ENCODE measurements at places on chromosomes 1 and 21. TPM values are rescaled to one million over a fixed set of nuclear protein-coding genes. Genes with fewer than 3 reads are reported as not detected.

The ANKRD35 gene
- total RNA-seq: 9.6 TPM

The SSBP3 gene
- total RNA-seq: 33.4 TPM

The BSDC1 gene
- 70.8 TPM for total RNA-seq

The FHAD1 gene
- 4.4 TPM for total RNA-seq

The PRKAB2 gene
- total RNA-seq: 19.5 TPM

The SPATA46 gene
- not detected for total RNA-seq

The MIXL1 gene
- total RNA-seq: not detected

The LAMC2 gene
- total RNA-seq: 4.5 TPM

GRCh38 chr1:172682812-172683211 lies 23.9 kb downstream of the FASLG start:
- no peaks in the 10 kb centered on the region for H3K4me1 ChIP-seq
- no peak for DNase-seq
- no peak overlapping the region for H3K4me3 ChIP-seq
- no peaks in the 10 kb centered on the region for H3K27me3 ChIP-seq
- H3K36me3 ChIP-seq: no peaks in the 10 kb centered on the region

DNA sequence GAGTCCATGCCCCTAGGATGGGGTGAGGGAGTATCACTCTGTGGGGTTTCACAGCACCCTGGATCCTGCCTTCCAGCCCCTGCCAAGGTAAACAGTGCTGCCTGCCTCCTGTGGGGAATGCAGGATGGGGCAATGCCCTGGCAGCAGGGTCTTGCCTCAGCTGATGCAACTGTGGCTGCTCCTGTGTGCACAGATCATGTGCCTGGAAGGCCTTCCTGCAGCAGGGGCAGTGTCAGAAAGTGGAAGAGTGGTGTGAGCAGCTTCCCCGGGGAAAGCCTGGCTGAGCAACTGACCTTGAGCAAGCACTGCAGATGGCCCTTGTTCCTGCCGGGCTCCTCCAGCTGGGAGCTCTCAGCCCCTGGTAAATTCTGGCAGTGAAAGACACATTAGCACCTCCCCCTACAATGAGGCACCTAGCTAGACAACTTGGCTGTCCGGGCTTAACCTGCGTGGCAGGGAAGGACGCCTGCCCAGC lies 9.9 kb downstream of the TOR3A start:
- H3K4me1 ChIP-seq: peaks cover 13% of the 10 kb centered on the region
- H3K27me3 ChIP-seq: no peaks in the 10 kb centered on the region
- H3K27ac ChIP-seq: peak overlapping the region; percentile 74
- DNase-seq: no peak
- H3K36me3 ChIP-seq: peaks cover 26% of the 10 kb centered on the region

GRCh38 chr21:37368541-37369279 lies 2.1 kb downstream of the DYRK1A start:
- DNase-seq: no peak
- peak overlapping the region; percentile 99 for H3K27ac ChIP-seq
- peaks cover 41% of the 10 kb centered on the region for H3K4me1 ChIP-seq

GRCh38 chr1:5709461-5709975 lies 282.7 kb downstream of the NPHP4 start:
- no peaks in the 10 kb centered on the region for H3K36me3 ChIP-seq
- no peaks in the 10 kb centered on the region for H3K27me3 ChIP-seq
- no peaks in the 10 kb centered on the region for H3K4me1 ChIP-seq
- no peak overlapping the region for H3K27ac ChIP-seq

GRCh38 chr1:13808729-13809131 lies 108.7 kb downstream of the PRDM2 start:
- DNase-seq: no peak
- no peaks in the 10 kb centered on the region for H3K4me1 ChIP-seq
- H3K4me3 ChIP-seq: no peak overlapping the region

DNA sequence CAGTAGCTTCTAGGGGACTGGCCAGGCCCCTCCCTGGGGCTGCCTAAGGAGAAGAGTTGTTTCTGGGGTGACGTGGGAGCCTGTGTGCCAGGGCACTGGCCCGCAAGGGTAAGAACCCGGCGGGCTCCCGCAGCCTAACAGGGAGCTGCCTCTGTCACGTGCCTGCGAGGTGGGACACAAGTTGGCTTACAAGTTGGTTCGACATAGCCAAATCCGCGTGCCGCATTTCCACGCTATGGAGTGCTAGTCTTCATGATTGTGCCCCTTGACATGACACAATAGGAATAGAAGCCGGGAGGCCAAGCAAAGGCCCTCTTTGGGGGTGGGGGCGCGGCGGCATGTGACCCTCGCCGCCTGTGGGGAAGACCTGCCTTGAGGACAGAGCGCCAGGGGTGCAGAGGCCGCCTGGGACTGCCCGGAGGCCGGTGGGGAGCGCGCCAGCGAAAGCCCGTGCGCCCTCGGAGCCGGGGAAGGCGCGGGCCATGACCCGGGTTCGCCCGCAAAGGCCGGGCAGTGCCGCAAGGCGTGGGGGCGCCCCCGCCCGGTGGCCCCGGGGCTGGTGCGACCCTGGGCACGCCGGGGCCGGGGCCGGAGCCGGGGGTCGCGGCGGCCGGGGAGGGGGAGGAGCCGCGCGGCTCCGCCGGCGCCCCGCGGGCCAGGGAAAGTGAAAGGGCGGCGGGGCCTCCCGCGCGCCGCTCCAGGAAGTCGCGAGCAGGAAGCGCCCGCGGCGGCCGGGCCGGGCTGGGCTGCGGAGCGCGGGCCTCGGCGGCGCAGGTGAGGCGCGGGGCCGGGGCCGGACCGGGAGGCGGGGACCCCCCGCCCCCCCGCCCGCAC lies at the start of gene SLC37A1:
SLC37A1 (plus strand) TSS at position 702 of the 834 bp plus-strand sequence. CDS start 4,603 bp downstream, outside the sequence.
- no peaks in the 10 kb centered on the region for H3K27me3 ChIP-seq
- DNase-seq: no peak
- no peaks in the 10 kb centered on the region for H3K36me3 ChIP-seq
- peaks cover 4% of the 10 kb centered on the region for H3K4me1 ChIP-seq

DNA sequence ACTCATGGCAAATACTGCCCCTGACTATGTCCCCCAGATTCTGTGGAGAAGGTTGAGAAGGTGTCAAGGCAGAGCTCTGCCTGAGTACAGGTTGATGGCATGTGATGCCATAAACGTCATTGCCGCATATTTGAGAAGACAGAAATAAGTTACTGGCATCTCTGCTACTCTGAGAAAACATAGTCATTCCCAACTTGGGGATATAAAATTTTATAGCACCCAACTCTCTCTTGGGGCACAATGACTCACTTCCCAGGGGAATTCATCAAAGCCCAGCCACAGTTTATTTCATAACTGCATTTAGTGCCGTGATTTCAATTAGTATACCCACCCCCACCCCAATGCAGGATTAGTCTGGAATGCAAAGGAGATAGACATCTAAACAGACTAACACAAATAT lies 101.9 kb upstream of the TNR start:
- peaks cover 4% of the 10 kb centered on the region for H3K4me1 ChIP-seq
- no peak overlapping the region for H3K4me3 ChIP-seq
- no peaks in the 10 kb centered on the region for H3K27me3 ChIP-seq
- no peak for DNase-seq
- no peak overlapping the region for H3K27ac ChIP-seq
- no peaks in the 10 kb centered on the region for H3K36me3 ChIP-seq

DNA sequence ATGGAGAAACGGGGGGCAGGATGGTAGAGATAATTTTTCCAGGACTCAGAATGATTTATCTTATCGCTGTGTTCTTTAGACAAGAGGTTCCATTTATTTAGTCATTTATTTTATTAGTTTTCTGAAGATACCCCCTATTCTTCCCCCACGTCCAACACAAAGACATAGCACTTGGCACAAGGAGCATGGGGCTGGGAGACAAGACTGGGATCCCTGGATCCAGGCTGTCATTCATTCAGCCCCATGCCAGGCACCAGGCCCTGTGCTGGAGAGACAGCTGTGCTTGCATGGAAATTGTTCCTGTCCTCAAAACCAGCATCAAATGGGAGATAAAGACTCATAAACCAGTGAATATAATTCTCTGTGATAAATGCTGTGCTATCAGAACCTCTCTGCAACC lies 27.1 kb upstream of the PLXNA2 start:
- no peak overlapping the region for H3K27ac ChIP-seq
- H3K4me1 ChIP-seq: peaks cover 4% of the 10 kb centered on the region
- H3K27me3 ChIP-seq: no peaks in the 10 kb centered on the region
- no peaks in the 10 kb centered on the region for H3K36me3 ChIP-seq

GRCh38 chr1:111846842-111847241 lies 91.1 kb downstream of the DDX20 start:
- no peak for DNase-seq
- H3K27ac ChIP-seq: no peak overlapping the region
- H3K4me3 ChIP-seq: no peak overlapping the region
- H3K36me3 ChIP-seq: no peaks in the 10 kb centered on the region

GRCh38 chr1:34057347-34058130 lies 107.5 kb downstream of the CSMD2 start:
- H3K4me1 ChIP-seq: no peaks in the 10 kb centered on the region
- no peak overlapping the region for H3K27ac ChIP-seq
- no peak overlapping the region for H3K4me3 ChIP-seq
- no peaks in the 10 kb centered on the region for H3K27me3 ChIP-seq
- H3K36me3 ChIP-seq: no peaks in the 10 kb centered on the region

GRCh38 chr1:30325999-30326398 lies 397.4 kb downstream of the MATN1 start:
- H3K4me3 ChIP-seq: no peak overlapping the region
- H3K4me1 ChIP-seq: no peaks in the 10 kb centered on the region
- H3K27me3 ChIP-seq: no peaks in the 10 kb centered on the region
- H3K27ac ChIP-seq: no peak overlapping the region

- no peak overlapping the region for H3K27ac ChIP-seq
- no peak for DNase-seq
- H3K4me1 ChIP-seq: peaks cover 4% of the 10 kb centered on the region
- H3K27me3 ChIP-seq: no peaks in the 10 kb centered on the region
- no peak overlapping the region for H3K4me3 ChIP-seq
- H3K36me3 ChIP-seq: no peaks in the 10 kb centered on the region
Observed at GRCh38 chr1:88463401-88463985, 220.6 kb upstream of the PKN2 start.

DNA sequence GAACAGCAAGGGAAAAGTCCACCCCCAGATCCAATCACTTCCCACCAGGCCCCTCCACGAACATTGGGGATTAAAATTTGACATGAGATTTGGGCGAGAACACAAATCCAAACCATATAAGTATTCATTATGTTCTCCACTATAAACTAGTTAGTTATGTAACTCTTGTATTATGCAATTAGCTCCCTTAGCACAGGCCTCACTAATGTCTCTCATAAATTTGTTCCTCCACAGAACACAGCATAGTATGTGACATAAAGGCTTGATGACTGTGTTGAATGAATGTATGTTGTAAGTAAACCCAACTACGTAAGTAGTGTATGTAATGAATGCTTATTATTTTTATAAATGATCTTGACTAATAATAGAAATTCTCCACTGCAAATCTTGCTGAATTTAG lies 223.3 kb upstream of the ZRANB2 start:
- H3K4me1 ChIP-seq: no peaks in the 10 kb centered on the region
- no peak overlapping the region for H3K27ac ChIP-seq
- no peak for DNase-seq

DNA sequence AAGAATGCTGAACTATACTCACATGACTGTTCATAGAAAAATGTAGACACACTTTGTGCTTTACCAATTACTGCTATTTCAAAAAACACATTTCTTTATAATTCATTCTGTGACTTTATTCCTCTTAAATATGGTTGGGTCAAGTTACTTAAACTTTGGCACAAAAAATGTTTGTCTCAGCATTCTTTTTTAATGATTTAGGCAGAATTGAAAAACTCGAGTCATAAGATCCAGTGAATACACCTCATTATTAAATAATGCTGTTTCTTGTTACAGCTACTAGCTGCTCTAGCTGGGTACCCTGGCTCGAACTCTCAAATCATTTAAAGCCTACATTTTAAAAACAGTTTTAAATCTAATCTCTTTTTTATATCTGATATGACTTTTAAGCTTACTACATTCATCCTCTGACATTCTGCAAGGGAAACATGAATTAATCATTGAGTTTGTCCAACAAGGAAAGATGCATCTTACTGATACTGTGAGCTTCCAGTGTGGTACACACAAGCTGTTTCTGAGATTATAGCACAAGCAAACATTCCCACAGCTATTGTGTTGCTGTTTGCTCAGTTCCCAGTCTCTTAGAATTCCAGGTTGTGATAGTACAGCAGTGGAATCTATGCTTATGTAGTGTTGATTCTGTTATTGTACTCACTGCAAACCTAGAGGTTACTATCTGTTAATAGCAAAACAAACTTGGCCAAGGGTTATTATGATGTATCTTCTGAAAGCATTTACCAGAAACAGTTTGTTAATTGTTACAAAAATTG lies 746.5 kb downstream of the USP25 start:
- no peak for DNase-seq
- H3K4me1 ChIP-seq: peaks cover 14% of the 10 kb centered on the region
- no peaks in the 10 kb centered on the region for H3K36me3 ChIP-seq

DNA sequence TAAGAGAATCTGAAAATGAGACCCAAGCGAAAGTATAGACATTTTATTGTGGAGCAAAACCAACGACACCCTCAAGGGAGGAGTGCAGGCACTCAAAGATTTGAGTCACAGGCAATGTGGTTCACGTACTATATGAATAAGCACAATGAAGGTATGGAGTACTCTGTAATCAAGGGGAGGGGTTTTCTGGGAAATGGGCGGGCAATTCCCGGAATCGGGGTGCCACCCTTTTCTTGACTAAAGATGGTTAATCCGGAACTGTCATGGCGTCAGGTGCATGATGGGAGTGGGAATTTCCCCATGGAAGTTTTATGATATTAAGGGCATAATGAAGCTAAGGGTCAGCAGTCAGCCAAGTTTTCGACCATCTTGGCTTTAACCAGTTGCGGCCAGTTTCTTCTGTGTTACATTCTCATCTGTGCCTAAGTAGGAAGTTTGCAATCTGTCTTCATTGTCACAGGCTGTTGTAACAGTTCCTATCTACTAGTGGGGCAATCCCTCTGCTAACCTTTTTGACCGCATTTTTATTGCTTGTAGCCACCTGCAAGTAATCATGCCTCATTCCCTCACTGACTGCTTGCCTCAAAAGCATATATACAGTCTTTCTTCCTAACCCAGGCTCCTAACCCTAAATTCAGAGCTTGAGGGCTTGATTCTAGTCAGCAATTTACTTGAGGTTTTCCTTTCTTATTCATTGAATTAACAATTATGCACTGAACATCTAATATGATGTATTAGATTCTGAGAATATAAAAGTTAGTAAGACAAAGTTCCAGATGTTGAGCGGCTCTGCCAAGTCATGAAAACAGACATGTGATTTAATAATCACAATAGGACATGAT lies 775 bp upstream of the AIM2 start:
- no peak overlapping the region for H3K27ac ChIP-seq
- peak overlapping the region; percentile 31 for H3K4me3 ChIP-seq
- no peaks in the 10 kb centered on the region for H3K4me1 ChIP-seq
- no peak for DNase-seq
- H3K27me3 ChIP-seq: no peaks in the 10 kb centered on the region

DNA sequence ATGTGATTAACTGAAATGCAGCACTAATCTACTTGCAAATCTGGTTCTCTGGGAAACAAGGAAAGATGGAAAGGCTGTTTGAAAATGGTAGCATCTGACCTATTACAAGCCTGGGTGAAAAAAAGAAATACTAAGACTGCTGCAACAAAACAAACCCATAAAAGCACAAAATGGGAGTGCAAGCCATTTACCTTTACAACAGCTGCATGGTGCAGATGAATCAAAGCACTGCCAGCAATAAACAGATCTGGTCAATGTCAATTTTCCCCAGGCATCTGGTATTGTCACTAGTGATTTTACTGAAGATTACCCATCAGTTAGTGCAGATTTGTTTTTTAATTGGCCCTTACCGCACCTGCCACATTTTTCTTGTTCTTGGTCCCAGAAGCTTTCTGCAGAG lies 1341.7 kb downstream of the PLA2G4A start:
- no peaks in the 10 kb centered on the region for H3K4me1 ChIP-seq
- H3K36me3 ChIP-seq: no peaks in the 10 kb centered on the region
- no peak for DNase-seq
- H3K4me3 ChIP-seq: no peak overlapping the region

- H3K27ac ChIP-seq: no peak overlapping the region
- no peaks in the 10 kb centered on the region for H3K4me1 ChIP-seq
Observed at GRCh38 chr1:228875741-228876140, 140.5 kb downstream of the RHOU start.
